Upper lobe of right lung (tissue), 1 donor: ENCODE measurements at places on chromosomes 5 and 9. TPM values are rescaled to one million over a fixed set of nuclear protein-coding genes. Genes with fewer than 3 reads are reported as not detected.

Gene CARTPT
- total RNA-seq = not detected

Gene LCN12
- 2.6 TPM for total RNA-seq

Gene KLF9
- total RNA-seq = 91.0 TPM

DNA sequence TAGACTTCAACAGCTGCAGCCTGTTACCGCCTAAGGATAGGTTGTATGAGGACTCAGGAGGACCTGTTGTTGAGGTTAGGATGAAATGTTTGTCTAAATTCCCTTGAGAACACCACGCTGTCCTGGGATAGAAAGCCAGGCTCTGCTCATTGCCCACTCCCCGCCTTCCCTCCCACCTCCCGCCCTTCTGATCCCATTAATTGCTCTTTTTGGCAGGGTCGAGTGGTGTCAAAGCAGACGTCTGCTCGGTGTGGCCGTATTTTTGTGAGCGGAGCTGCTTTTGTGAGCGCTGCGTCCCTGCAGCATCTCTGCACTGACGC lies 62.3 kb downstream of the SPATA31C2 start:
- H3K36me3 ChIP-seq = no peaks in the 10 kb centered on the region
- peaks cover 9% of the 10 kb centered on the region for H3K4me1 ChIP-seq
- DNase-seq = no peak
- peak overlapping the region; percentile 55 for H3K4me3 ChIP-seq
- H3K27me3 ChIP-seq = peaks cover 12% of the 10 kb centered on the region
